ENCODE measurements at places on chromosomes 5 and 9. TPM values are rescaled to one million over a fixed set of nuclear protein-coding genes. Genes with fewer than 3 reads are reported as not detected.

Gene RABEPK
- 64.2 TPM for total RNA-seq

Gene NR2F1
- total RNA-seq: 175 TPM

Gene NMUR2
- not detected for total RNA-seq

GRCh38 chr5:149278451-149279210, 7.0 kb downstream of the AFAP1L1 start:
- DNase-seq: no peak

DNA sequence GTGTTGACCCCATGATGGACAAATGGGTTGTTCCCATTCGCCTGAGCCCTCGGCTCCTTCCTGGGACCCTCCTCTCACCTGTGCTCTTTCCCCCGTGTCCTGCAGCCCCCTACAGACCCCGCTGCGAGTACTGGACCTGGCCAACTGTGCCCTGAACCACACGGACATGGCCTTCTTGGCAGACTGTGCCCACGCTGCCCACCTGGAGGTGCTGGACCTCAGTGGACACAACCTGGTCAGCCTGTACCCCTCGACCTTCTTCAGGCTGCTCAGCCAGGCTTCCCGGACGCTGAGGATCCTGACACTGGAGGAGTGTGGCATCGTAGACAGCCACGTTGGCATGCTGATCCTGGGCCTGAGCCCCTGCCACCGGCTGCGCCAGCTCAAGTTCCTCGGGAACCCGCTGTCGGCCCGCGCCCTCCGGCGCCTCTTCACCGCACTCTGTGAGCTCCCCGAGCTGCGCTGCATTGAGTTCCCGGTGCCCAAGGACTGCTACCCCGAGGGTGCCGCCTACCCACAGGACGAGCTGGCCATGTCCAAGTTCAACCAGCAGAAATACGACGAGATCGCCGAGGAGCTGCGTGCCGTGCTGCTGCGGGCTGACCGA, 3.4 kb downstream of the LRRC14B start:
- DNase-seq: no peak

DNA sequence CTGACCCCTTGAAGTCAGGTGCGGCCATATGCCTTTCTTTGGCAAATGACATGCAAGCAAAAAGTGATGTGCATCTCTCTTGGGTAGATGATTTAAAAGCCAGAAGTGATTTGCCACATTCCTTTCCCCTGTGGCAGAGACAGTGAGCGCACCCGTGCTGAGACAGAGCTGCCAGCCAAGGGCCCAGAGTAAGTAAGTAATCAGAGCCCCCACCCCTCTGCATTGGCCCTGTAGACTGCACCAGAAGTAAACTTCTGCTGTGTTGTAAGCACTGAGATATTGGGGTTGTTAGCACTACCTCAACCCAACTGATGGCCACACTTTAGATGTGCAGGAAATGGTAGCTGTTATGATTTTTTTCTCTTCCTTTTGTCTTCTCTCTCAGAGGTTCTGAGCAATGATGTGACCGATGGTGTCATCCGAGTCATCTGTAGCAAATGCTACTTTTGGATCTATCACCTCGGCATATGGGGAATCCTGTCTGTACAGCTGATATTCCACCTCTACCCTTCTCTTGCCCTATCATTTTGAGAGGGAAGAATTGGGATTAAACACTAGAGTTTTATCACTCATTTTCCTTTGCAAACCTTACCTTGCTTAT, 58.0 kb downstream of the DOCK2 start:
- no peak for DNase-seq

GRCh38 chr5:171701100-171701541, 84.5 kb upstream of the SMIM23 start:
- DNase-seq: no peak

DNA sequence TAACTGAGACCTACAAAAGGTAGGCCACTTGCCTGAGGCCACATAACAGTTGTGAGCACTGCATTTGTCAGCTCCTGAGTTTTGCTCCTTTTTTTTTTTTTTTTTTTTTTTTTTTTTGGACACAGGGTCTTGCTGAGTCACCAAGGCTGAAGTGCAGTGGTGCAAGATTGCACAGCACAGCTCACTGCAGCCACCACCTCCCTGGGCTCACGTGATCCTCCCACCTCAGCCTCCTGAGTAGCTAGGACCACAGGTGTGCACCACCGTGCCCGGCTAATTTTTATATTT, 37.1 kb downstream of the LAMC3 start:
- DNase-seq: no peak

DNA sequence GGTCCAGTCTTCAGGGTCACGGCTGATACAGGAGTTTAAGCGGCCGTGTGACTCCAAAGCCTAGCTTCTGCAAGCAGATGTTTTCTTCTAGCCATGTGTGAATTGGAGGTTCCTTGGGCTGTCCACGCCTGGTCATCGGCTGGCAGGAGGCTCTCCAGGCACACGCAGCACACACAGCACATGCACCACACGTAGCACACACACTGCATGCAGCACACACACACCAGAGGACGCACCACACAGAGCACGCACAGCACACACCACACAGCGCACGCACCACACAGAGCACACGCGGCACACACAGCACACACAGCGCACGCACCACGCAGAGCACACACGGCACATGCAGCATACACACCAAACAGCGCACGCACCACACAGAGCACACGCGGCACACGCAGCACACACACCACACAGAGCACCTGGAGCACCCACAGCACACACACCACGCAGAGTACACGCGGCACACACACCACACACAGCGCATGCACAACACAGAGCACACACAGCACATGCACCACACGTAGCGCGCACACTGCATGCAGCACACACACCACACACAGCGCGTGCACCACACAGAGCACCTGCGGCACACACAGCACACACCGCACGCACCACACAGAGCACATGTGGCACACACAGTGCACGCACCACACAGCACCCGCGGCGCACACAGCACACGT, 234.3 kb downstream of the FANCC start:
- DNase-seq: no peak

Measured in G401 (cell line).